Upper lobe of left lung (tissue), 6 donors: ENCODE measurements at places on chromosomes 1 and 21. TPM values are rescaled to one million over a fixed set of nuclear protein-coding genes. Genes with fewer than 3 reads are reported as not detected.

The ANKRD45 gene
- 1.4 TPM for total RNA-seq

The RBM8A gene
- 30.1 TPM for total RNA-seq

The PLA2G2A gene
- total RNA-seq = 0.76 TPM

The FCRL1 gene
- total RNA-seq = 4.0 TPM

The GPR25 gene
- 0.74 TPM for total RNA-seq

The PACC1 gene
- total RNA-seq = 4.5 TPM

The IL20 gene
- total RNA-seq = not detected

The GJA8 gene
- total RNA-seq = not detected

The RGS1 gene
- 52.0 TPM for total RNA-seq

The SH2D5 gene
- not detected for total RNA-seq

The ATP1A4 gene
- total RNA-seq = not detected

The ASCL5 gene
- not detected for total RNA-seq

- no peaks in the 10 kb centered on the region for H3K36me3 ChIP-seq
- H3K27ac ChIP-seq = no peak overlapping the region
- H3K4me1 ChIP-seq = no peaks in the 10 kb centered on the region
- H3K4me3 ChIP-seq = no peak overlapping the region
- no peaks in the 10 kb centered on the region for H3K27me3 ChIP-seq
Measured at GRCh38 chr21:14056771-14057191, 154.0 kb downstream of the LIPI start.

DNA sequence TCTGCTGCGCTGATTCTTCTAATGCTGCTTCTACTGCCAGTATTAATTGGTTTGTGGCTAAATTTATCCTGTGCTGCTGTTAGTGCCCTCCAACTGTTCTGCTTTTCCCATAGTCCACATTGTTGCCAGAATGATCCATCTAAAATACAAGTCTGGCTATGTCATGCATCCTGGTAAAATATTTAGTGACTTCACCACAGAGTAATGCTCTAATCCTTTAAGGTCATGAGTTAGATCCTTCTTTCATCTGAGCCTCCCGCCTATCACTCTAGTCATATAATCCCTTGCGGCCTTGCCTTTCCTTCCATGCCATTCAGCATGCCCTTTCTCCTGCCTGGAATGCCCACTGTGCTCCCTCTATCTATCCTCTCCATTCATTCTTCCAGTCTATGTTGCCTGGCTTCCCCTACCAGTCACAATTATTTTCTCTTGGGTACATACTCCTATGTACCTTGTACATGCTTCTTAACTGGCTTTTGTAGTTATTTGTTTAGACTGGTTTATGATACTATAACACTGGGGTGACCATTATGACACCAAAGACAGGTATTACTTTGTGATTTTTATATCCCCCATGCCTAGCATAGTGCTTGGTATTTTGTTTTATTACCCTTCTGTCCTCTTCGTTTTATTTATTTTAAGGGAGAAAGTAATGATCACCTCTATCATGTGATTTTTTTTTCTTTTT is 144.0 kb downstream of the MAGI3 start:
- DNase-seq = no peak
- no peaks in the 10 kb centered on the region for H3K36me3 ChIP-seq
- no peaks in the 10 kb centered on the region for H3K27me3 ChIP-seq
- H3K27ac ChIP-seq = no peak overlapping the region
- H3K4me3 ChIP-seq = no peak overlapping the region
- no peaks in the 10 kb centered on the region for H3K4me1 ChIP-seq

GRCh38 chr1:204791453-204792353 is 79.0 kb upstream of the NFASC start:
- no peaks in the 10 kb centered on the region for H3K36me3 ChIP-seq
- no peak overlapping the region for H3K4me3 ChIP-seq
- H3K27me3 ChIP-seq = no peaks in the 10 kb centered on the region
- H3K27ac ChIP-seq = no peak overlapping the region
- H3K4me1 ChIP-seq = no peaks in the 10 kb centered on the region

DNA sequence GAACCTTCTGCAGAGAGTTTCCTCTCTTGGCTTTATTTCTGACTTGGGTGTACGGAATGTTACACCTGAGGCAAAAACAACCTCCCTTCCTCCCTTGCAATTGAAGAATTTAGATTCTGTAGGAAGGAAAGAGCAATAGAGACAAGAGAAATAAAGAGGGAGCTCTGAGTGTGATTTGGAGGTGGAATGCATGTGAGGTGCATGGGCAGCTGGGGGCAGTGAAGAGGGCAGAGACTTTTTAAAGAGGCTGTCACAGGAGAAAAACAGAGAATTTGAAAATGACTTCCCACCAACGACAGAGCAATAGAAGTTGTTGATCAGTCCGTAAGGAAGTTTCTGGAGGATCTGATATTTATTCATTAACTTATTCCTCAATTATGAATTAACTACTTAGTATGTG is 172.0 kb upstream of the B3GALT2 start:
- H3K36me3 ChIP-seq = no peaks in the 10 kb centered on the region
- no peak for DNase-seq
- no peaks in the 10 kb centered on the region for H3K27me3 ChIP-seq
- H3K4me3 ChIP-seq = no peak overlapping the region

GRCh38 chr1:2904191-2904590 is 102.7 kb upstream of the TTC34 start:
- H3K36me3 ChIP-seq = no peaks in the 10 kb centered on the region
- no peak overlapping the region for H3K27ac ChIP-seq
- no peaks in the 10 kb centered on the region for H3K4me1 ChIP-seq

DNA sequence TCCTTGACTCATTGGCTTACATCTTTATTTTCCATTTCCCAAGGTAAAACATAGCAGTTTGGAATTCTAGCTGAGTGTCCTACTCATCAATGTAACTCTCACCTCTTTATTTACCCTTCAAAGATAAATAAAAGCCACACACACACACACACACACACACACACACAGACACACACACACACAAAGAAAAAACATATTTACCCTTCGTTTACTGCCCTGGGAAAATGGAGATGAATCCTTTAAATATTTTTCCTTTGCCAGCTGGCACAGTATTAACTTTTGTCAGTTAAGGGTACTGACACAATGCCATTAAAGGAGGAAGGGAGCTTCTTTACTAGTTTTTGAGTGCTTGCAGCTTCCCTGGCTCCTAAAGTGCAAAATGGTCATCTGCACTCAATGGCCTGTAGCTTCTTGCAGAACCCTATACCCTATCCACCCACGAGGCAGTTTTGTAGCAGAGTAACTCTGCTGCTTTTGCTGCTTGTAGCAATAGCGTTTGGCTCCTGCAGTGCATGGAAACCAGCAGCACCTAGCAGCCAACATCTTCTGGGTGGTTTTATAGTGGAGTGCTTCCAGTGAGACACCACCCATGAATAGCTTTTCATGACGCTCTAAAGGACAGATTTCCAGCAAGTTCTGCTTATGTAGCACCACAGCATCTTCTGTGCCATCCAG is 103.7 kb downstream of the HS2ST1 start:
- no peaks in the 10 kb centered on the region for H3K4me1 ChIP-seq
- H3K4me3 ChIP-seq = no peak overlapping the region
- DNase-seq = no peak
- H3K36me3 ChIP-seq = no peaks in the 10 kb centered on the region
- no peaks in the 10 kb centered on the region for H3K27me3 ChIP-seq
- H3K27ac ChIP-seq = no peak overlapping the region

DNA sequence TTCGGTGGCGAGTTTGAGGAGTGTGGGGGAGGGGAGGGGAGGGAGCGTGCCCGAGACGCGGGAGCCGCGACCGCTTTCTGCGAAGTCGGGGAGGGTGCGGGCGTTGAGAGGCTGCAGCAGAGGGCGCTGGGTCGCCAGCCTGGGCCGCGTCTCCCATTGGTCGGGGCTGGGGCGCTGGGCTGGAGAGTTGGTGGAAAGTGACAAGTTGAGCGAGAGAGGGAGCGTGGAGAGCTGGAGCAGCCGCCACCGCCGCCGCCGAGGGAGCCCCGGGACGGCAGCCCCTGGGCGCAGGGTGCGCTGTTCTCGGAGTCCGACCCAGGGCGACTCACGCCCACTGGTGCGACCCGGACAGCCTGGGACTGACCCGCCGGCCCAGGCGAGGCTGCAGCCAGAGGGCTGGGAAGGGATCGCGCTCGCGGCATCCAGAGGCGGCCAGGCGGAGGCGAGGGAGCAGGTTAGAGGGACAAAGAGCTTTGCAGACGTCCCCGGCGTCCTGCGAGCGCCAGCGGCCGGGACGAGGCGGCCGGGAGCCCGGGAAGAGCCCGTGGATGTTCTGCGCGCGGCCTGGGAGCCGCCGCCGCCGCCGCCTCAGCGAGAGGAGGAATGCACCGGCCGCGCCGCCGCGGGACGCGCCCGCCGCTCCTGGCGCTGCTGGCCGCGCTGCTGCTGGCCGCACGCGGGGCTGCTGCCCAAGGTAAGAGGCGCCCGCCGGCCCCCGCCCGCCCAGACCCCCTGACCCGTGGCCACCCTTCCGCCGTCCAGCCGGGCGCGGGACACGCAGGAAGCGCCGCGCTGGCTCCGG is at the start of gene ROR1:
ROR1 (plus strand) TSS at position 203 of the 802 bp plus-strand sequence.
- DNase-seq = peak; percentile 88
- peaks cover 25% of the 10 kb centered on the region for H3K4me1 ChIP-seq
- H3K36me3 ChIP-seq = no peaks in the 10 kb centered on the region
- peak within 1 kb of the TSS; percentile 79 for H3K27ac ChIP-seq

- H3K36me3 ChIP-seq = no peaks in the 10 kb centered on the region
- H3K4me1 ChIP-seq = no peaks in the 10 kb centered on the region
- H3K27me3 ChIP-seq = no peaks in the 10 kb centered on the region
- no peak overlapping the region for H3K4me3 ChIP-seq
- DNase-seq = no peak
Measured at GRCh38 chr1:93164816-93165215, 15.4 kb downstream of the TMED5 start.

DNA sequence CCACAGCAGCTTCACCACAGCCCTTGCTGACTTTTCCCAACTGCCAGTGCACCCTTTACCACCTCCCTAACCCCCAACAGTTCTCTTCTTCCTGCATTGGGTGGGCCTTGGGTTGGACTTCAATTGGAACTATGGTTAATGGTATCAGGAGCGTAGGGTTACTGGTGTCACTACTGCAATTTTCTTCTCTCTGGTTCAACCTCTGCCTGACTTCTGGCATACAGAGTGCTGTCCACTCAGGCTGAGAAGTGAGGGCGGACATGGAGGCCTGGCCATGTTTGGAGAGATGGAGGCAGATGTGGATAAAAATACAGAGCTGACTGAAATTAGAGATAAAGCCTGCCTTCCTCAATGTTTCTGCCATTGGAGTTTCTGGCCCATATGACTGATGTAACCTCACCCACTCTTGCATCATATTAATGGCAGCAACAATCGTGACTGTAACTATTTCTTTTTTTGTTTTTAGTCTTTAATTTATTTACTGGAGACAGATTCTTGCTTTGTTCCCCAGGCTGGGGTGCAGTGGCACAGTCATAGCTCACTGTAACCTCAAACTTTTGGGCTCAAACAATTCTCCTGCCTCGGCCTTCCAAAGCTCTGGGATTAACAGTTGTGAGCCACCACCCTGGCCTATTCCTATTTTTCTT is 87.8 kb downstream of the NAV1 start:
- no peak for DNase-seq
- H3K27ac ChIP-seq = no peak overlapping the region
- peaks cover 12% of the 10 kb centered on the region for H3K4me1 ChIP-seq
- no peak overlapping the region for H3K4me3 ChIP-seq
- H3K27me3 ChIP-seq = no peaks in the 10 kb centered on the region

GRCh38 chr1:236489710-236490377 is 33.9 kb upstream of the LGALS8 start:
- H3K4me3 ChIP-seq = no peak overlapping the region
- H3K27ac ChIP-seq = no peak overlapping the region
- H3K36me3 ChIP-seq = no peaks in the 10 kb centered on the region
- no peak for DNase-seq
- peaks cover 5% of the 10 kb centered on the region for H3K4me1 ChIP-seq

DNA sequence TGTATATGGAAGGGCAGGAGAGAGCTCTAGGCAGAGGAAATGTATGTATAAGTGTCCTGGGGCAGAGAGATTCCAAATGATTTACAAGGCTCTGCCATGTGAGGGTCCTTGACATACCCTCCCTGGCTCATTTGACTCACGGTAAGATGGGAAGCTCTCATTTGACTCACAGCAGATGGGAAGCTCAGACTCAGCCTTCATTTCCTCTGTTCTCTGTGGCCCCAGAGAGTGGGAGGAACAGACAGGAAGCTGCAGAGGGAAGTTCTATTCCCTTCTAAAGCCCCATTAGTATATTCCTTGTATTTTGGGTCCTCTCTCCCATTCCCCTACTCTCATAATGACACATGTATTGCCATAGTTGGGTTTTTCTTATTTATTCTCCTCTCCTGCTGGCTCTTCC is 44.9 kb downstream of the FOXD2 start:
- DNase-seq = no peak
- no peak overlapping the region for H3K4me3 ChIP-seq
- no peaks in the 10 kb centered on the region for H3K4me1 ChIP-seq
- no peak overlapping the region for H3K27ac ChIP-seq
- no peaks in the 10 kb centered on the region for H3K27me3 ChIP-seq

- peak overlapping the region; percentile 94 for H3K27ac ChIP-seq
- peak; percentile 40 for DNase-seq
- H3K36me3 ChIP-seq = no peaks in the 10 kb centered on the region
- H3K4me1 ChIP-seq = peaks cover 7% of the 10 kb centered on the region
Measured at GRCh38 chr1:81802707-81803430, 2.1 kb downstream of the ADGRL2 start.

GRCh38 chr1:38918568-38918967 is 23.1 kb downstream of the RHBDL2 start:
- no peaks in the 10 kb centered on the region for H3K27me3 ChIP-seq
- DNase-seq = no peak
- no peak overlapping the region for H3K4me3 ChIP-seq
- no peak overlapping the region for H3K27ac ChIP-seq
- H3K4me1 ChIP-seq = no peaks in the 10 kb centered on the region

DNA sequence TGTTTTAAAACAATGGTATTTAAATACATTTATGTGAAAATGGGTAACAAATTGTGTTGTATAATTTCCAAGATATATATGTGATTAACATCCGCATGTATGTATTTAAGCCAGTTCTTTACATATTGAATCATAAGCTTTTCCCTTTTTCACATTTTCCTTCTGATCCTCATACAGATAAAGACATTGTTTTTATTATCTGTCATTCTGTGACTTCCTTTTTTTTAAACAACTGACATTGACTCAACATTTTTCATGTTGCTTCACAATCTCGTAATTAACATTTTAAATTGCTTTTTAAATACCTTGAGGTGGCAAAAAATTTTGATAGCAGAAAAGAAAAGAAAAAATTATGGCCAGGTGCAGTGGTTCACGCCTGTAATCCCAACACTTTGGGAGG is 1.4 kb downstream of the STXBP3 start:
- H3K36me3 ChIP-seq = no peaks in the 10 kb centered on the region
- H3K4me1 ChIP-seq = peaks cover 16% of the 10 kb centered on the region
- DNase-seq = no peak
- H3K4me3 ChIP-seq = peak overlapping the region; percentile 77
